ENCODE measurements at places on chromosomes 7 and 10.

GRCh38 chr10:70920519-70920918 is 32.2 kb upstream of the PCBD1 start:
- H3K4me3 ChIP-seq: no peak overlapping the region
- peak; percentile 76 for DNase-seq
- no peaks in the 10 kb centered on the region for H3K36me3 ChIP-seq
- no peak overlapping the region for H3K27ac ChIP-seq
- no peaks in the 10 kb centered on the region for H3K4me1 ChIP-seq

DNA sequence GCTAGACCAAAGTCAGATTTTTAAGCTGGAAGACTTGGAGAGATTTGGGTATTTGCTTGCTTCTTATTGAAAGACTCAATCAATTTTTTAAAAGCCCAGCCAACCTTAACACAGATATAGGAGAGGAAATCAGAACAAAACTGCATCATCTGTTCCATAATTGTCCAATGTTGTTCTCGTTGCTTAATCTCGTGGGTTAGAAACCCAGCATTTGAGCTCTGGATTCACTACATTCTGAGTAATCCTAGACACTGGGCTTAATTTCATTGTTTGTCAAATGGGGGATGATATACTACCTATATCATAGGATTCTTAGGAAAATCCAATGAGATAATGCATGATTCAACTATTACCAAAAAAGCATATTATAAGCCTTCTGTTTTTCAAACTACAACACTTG is 48.9 kb downstream of the CALD1 start:
- H3K27me3 ChIP-seq: no peaks in the 10 kb centered on the region
- no peaks in the 10 kb centered on the region for H3K36me3 ChIP-seq
- no peak overlapping the region for H3K4me3 ChIP-seq
- DNase-seq: no peak
- H3K4me1 ChIP-seq: no peaks in the 10 kb centered on the region
- H3K27ac ChIP-seq: peak overlapping the region; percentile 75

GRCh38 chr10:8639486-8640185 is 585.1 kb downstream of the GATA3 start:
- H3K4me1 ChIP-seq: no peaks in the 10 kb centered on the region
- no peak overlapping the region for H3K4me3 ChIP-seq
- no peaks in the 10 kb centered on the region for H3K36me3 ChIP-seq
- DNase-seq: no peak
- H3K27me3 ChIP-seq: no peaks in the 10 kb centered on the region

- no peaks in the 10 kb centered on the region for H3K27me3 ChIP-seq
- DNase-seq: no peak
These were observed 108.9 kb upstream of the ASAH2 start for GRCh38 chr10:50360077-50360850.

DNA sequence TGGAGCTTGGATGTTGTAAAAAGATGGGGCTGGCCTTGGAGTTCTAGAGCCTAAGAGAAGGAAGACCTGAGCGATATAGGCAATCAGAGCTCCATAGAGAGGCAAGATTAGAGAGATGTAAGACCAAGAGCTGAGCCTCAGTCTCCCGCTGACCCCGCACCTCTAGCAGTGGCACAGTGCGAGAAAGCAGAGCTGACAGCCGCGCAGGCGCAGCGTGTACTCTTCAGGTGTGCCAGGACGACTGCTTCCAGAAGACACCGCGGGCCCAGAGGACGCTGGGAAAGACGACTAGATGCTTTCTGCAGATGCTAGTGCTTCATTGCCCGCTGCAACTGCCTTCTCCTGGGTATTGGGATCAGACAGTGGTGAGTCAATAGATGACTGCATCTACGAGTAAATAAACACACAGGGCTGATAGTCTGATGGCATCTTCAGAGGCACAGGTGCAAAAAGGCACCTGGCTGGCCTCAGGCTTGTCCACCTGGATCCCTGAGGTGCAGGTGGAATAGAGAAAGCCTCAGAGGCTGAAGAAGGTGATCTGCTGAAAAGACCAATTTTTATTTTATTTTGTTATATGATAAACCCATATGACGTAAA is 38.1 kb upstream of the CCDC6 start:
- H3K4me1 ChIP-seq: peaks cover 5% of the 10 kb centered on the region
- H3K4me3 ChIP-seq: no peak overlapping the region
- H3K36me3 ChIP-seq: no peaks in the 10 kb centered on the region
- no peaks in the 10 kb centered on the region for H3K27me3 ChIP-seq
- DNase-seq: no peak

DNA sequence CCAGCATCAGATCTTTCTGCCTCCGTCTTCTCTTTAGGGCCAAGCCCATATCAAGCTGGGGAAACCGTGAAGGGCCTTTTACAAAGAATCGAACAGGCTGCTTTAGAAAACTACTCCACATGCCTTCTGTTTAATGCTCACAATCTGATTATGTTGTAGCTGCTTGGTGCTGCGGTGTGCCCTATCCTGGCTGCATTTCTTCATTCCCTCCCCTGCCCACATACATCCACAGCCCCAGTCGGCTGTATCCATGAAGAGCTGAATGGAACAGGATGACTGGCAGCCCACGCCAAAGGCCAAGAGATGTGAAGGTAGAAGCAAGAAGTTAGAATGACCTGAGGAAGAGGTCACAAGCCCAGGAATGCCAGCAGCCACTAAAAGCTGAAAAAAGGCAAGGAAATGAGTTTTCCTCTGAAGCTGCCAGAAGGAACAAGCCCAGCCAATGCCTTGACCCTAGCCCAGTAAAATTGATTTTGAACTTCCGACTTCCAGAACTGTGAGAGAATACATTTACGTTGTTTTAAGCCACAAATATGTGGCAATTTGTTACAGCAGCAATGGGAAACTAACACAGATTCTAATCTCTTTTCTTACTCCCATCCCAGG is 22.2 kb downstream of the TAS2R41 start:
- no peaks in the 10 kb centered on the region for H3K27me3 ChIP-seq
- DNase-seq: no peak
- no peaks in the 10 kb centered on the region for H3K36me3 ChIP-seq
- no peak overlapping the region for H3K4me3 ChIP-seq
- no peaks in the 10 kb centered on the region for H3K4me1 ChIP-seq

DNA sequence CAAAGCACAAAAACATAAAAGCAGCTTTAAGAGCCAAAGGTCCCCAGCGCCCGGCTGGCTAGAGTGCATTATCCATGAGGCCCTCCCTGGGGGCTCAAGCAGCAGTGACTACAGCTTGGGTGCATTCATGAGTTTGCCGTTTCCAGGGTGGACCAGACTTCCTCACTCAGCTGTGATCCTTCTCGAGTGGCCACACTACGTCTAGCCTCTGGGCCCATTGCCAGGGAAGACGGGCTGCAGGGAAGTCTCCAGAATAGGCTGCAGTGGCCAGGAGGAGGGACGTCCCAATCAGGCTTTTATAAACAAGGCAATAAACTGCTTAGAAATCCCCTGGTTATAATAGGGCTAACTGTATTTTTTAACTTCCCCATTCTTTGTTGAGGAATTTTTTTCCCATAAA is 89.4 kb upstream of the C1QL3 start:
- H3K36me3 ChIP-seq: no peaks in the 10 kb centered on the region
- peak; percentile 57 for DNase-seq
- no peak overlapping the region for H3K4me3 ChIP-seq
- no peaks in the 10 kb centered on the region for H3K27me3 ChIP-seq
- H3K4me1 ChIP-seq: no peaks in the 10 kb centered on the region

GRCh38 chr10:6778992-6779701 is 199.1 kb upstream of the PRKCQ start:
- H3K4me3 ChIP-seq: no peak overlapping the region
- H3K4me1 ChIP-seq: no peaks in the 10 kb centered on the region
- DNase-seq: peak; percentile 54
- H3K27me3 ChIP-seq: no peaks in the 10 kb centered on the region
- H3K36me3 ChIP-seq: no peaks in the 10 kb centered on the region
- H3K27ac ChIP-seq: no peak overlapping the region

DNA sequence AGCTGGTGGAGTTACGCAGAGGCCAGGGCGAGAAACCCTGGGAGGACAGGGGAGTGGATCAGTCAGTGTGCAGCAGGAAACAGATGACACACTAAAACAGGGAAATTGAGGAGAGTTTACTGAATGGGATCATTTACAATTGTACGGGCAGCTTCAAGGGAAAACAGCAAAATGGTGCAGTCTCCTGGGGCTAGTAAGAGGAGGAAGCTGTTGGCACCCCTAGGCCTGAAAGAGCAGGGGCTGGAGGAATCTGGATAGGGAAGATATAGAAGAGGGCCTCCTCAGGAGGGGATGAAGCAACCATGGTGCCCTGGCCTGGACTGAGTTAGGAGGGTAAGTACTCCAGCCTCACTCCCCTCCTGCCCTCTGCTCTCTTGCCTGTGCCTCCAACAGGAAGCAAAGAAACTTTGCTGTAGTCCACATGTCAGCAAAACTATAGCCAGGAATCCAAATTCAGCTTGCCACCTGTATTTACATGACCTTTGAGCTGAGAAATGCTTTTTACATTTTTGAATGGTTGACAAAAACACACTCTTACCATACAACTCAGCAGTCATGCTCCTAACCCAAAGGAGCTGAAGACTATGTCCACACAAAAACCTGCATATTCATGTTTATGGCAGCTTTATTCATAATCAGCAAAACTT is 52.3 kb upstream of the OPN4 start:
- no peak overlapping the region for H3K4me3 ChIP-seq
- H3K27me3 ChIP-seq: no peaks in the 10 kb centered on the region
- H3K36me3 ChIP-seq: no peaks in the 10 kb centered on the region
- DNase-seq: no peak

DNA sequence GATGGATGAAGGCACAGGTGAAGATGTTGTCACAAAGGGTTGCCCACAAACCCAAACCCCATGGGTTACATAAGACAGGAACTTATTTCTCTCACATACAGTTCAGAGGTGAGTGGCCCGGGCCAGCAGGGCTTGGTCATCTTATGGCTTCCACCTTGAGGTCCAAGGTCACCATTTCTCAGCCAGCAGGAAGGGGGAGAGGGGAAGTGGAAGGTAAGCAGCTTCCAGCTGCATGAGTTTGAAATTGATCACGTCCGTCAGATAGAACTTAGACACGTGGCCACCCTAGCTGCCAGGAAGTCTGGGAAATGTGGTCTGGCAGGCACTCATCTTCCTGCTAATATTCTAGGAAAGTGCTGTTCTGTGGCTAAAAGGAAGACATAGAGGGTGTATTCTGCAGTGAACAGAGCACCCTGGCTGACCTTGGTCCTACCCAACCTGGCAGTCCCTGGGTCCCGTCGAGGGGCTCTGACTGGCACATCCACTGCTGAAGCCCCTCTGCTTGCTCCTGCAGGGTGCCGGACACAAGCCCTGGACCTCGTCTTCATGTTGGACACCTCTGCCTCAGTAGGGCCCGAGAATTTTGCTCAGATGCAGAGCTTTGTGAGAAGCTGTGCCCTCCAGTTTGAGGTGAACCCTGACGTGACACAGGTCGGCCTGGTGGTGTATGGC is 49.5 kb downstream of the VWA2 start:
- no peak for DNase-seq
- no peaks in the 10 kb centered on the region for H3K36me3 ChIP-seq
- no peaks in the 10 kb centered on the region for H3K4me1 ChIP-seq
- H3K27me3 ChIP-seq: no peaks in the 10 kb centered on the region
- no peak overlapping the region for H3K4me3 ChIP-seq

DNA sequence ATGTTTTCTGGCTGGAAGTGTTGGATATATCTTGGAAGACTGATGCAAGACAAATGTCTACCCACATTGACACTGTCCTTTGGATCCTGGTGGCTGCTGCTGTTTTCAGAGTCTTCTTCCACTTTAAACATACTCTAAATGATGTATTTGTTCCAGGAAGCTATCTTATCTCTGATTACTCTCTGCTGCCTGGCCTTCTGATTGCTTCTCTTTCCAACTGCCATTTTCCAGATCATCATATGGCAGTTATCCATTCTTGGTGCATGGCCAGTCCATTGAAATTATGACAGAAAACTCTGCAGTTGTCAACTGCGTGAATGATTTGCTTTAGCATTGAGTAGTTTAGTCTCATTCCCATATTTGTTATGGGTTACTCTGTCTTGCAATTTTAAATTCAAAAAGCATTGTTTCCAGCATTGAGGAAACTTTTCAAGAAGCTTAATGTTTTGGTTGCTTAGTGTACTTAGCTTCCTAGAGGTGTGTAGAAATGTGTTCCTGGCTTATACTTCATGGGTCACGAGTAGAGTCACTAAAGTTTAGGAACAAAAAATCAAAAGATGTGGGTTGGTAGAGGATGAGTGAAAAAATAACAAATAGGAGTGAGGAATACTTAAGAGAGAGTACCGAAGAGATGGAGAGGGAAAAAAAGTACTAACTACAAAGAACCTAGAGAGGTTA is 268.3 kb upstream of the MTPN start:
- no peak overlapping the region for H3K27ac ChIP-seq
- H3K4me3 ChIP-seq: no peak overlapping the region
- H3K4me1 ChIP-seq: no peaks in the 10 kb centered on the region
- DNase-seq: no peak

GRCh38 chr10:130799532-130799931 is 512.0 kb downstream of the TCERG1L start:
- no peak overlapping the region for H3K4me3 ChIP-seq
- DNase-seq: no peak
- no peak overlapping the region for H3K27ac ChIP-seq
- H3K27me3 ChIP-seq: no peaks in the 10 kb centered on the region
- no peaks in the 10 kb centered on the region for H3K4me1 ChIP-seq

- peaks cover 16% of the 10 kb centered on the region for H3K4me1 ChIP-seq
- H3K4me3 ChIP-seq: no peak overlapping the region
- DNase-seq: no peak
- H3K27ac ChIP-seq: no peak overlapping the region
These were observed 53.3 kb downstream of the ZMYND11 start for GRCh38 chr10:188546-188945.

DNA sequence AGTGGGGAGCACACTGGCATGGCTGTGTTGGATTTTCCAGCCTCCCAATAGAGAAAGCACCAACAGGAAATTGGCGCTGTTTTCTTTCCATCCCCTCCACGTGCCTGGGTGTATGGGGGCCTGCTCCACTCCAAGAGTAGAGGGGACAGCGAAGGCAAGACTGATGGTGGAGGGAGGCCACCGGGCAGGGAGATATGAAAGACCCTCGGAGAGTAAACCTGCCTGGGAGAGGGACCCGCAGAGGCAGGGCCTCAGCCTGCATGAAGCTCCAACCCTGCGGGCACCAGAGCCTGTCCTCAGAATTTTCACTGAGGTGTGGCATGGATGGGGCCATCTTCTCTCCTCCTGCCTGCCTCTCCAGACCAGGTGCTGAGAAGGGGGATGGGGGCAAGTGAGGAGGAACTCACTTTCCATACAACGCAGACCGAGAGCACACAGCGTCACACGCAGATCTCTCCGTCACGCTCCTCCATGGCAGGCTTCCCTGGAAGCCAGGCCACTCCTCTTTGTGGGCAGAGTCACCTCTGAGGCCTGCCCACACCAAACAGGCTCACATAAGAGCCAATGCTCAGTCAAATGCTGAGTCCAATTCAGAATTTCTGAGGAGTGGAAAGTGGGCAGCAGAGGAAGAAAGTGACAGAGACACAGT is 18.8 kb downstream of the ANXA11 start:
- H3K4me3 ChIP-seq: peak overlapping the region; percentile 19
- peak overlapping the region; percentile 77 for H3K27ac ChIP-seq
- peaks cover 84% of the 10 kb centered on the region for H3K4me1 ChIP-seq
- no peaks in the 10 kb centered on the region for H3K27me3 ChIP-seq
- no peaks in the 10 kb centered on the region for H3K36me3 ChIP-seq
